LHCN-M2 (cell line): ENCODE measurements at places on chromosomes 11 and 22. TPM values are rescaled to one million over a fixed set of nuclear protein-coding genes. Genes with fewer than 3 reads are reported as not detected.
A peak's percentile ranks its signal among the peaks of the same experiment; 100 is the strongest.

TUBA8 gene
- 0.26 and 0.46 TPM in 2 replicates for total RNA-seq

PANX3 gene
- not detected in 2 replicates for total RNA-seq

PARVG gene
- not detected in 2 replicates for total RNA-seq

JRKL gene
- 6.6 and 7.3 TPM in 2 replicates for total RNA-seq

SHISA8 gene
- not detected in 2 replicates for total RNA-seq

TSGA10IP gene
- 0.06 TPM in 1 of 2 replicates, not detected in the other for total RNA-seq

CDC45 gene
- total RNA-seq = 62.3 and 67.6 TPM in 2 replicates

SCGB1D2 gene
- total RNA-seq = not detected in 2 replicates

GRAP2 gene
- not detected in 2 replicates for total RNA-seq

NDUFS3 gene
- total RNA-seq = 83.5 and 104 TPM in 2 replicates

HARBI1 gene
- total RNA-seq = 3.4 and 5.3 TPM in 2 replicates

MAPK8IP2 gene
- 0.13 and 0.17 TPM in 2 replicates for total RNA-seq

DNA sequence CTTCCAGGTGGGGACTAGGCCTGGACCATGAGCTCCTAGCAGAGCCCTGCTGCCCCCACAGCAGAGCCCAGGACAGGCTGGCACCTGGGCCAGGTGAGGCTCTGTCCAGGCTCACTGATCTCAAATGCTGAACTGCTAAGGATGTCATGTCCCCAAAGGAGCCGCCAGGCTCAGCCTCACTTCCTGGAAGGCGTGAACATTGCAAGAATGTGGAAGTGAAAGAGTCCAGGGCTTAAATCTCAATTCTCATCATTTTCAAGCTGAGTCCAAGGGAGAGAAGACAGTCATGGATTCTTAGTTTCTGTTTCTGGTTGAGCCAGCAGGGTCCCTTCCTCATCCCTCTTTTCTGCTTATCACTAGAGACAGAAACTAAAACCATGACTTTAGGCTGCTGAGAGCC is 5.0 kb downstream of the ASCL2 start:
- no peak for DNase-seq

DNA sequence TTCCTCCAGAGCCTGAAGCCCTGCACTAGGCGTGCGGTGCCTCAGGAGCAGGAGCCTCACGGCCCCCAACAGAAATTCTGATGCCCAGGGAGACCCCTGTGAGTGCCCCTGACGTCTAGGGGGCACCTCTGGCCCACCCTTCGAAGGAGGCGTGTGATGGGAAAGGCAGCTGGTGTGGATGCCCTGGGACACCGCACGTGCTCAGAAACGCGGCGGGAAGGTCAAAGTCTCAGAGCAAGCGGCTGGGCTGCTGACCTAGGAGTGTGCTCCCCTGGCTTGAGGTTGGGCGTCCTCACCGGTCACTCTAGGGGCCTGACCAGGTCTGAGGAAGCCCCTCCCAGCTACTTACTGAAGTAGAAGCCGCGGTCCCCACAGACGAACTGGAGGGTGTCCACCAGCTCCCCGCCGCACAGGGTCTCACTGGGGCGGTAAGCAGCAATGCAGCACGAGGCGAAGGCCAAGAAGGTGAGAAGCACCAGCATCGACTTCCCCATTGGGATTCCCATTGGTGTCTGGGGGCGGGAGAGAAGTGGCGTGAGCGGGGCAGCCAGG is 4.1 kb downstream of the IGF2 start:
- DNase-seq = no peak

- DNase-seq = no peak
These were observed 29.9 kb downstream of the SERPIND1 start for GRCh38 chr22:20803696-20804324.

GRCh38 chr11:93143186-93143585 is 54.6 kb downstream of the SLC36A4 start:
- DNase-seq = peak; percentile 10

- DNase-seq = peak; percentile 41
These were observed 171.5 kb upstream of the SYT13 start for GRCh38 chr11:45457649-45458048.

DNA sequence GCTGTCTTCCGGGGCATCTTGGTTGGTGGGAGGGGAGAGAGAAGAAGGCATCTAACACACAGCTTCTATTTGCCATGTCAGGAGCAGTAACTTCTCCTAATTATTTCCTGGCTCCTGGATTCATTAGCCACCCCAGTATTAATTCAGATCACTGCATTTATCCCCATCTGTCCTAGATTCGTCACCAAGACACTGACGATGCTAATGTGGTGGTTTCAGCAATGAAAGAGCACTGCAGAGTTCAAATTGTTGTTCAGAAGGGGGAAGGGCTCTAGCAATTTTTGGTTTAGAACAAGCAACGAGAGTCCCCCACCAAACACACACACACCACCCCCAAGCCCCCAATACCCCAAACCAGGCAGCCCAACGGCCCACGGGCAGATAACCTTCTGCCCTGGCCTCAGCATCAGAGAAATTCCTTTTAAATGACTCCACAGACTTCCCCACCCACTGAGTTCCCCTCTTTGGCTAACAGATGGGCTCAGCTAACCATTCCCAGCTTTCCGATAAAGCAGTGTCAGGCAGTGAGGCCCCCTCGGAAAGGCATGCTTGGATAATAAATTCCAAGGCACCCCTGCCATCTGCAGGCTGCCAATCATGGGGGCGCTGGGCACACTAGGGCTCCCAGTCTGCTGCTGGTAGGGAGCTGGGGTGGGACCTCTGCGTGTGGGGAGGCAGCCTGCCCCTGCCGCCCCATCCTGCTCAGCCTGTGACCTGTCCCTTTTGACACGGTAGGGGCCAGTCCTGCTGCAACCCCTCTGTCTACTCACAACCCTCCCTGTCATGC is 453.5 kb downstream of the MIAT start:
- peak; percentile 66 for DNase-seq

- DNase-seq = no peak
These were observed 2.9 kb downstream of the RBX1 start for GRCh38 chr22:40954113-40954512.

DNA sequence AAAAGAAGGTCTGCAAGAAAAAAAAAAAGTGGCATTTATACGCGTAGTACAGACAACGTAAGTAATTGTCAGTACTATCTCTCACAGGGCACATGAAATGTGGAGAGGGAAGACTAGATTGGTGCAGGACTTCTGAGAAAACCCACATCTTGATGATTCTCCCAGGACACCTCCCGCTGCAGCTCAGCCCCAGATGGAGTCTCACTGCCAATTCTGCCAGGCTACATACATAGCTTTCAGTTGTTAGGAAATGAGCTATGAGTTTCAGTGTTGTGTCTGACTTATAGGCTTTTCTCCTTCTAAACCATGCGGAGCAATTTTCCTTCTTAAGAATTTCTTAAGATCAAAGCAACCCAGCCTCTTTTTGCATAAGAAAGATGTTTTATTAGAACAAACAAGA is 9.6 kb downstream of the OR5A2 start:
- DNase-seq = no peak

GRCh38 chr11:16678466-16679116 is 59.9 kb upstream of the C11orf58 start:
- DNase-seq = no peak

- DNase-seq = no peak
These were observed 11.7 kb upstream of the GLYATL1 start for GRCh38 chr11:58927393-58928106.

DNA sequence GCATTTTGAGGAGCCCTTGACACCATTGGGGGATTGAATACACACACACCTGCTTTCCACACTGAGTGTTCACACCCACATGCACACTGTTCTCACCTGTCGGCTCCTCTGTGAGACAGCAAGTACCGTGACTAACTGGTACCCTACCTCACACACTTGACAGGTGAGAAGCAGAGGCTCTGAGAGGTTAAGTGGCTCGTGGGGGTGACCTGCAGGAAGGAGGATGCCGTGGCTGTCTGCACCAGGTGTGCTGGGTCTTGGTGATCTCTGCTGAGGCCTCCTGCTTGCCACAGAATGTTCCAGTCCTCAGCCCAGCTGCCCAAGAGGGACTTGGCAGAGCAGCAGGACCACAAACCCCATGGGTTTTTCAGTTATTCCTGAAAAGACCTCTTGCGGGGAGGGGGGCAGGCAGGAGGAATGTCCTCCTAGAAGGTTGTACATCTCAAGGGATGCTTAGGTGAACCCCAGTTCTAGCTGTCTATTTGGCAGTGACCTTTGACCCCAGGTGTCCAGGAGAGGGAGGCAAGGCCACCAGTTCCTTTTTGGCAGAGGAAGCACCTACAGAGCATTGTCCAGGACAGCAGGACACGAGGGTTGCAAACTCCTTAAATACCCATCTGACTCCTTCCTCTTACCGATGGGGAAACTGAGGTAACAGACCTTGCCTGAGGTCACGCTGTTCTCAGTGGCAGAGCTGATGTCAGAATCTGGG is 66.0 kb downstream of the SHISAL1 start:
- no peak for DNase-seq

DNA sequence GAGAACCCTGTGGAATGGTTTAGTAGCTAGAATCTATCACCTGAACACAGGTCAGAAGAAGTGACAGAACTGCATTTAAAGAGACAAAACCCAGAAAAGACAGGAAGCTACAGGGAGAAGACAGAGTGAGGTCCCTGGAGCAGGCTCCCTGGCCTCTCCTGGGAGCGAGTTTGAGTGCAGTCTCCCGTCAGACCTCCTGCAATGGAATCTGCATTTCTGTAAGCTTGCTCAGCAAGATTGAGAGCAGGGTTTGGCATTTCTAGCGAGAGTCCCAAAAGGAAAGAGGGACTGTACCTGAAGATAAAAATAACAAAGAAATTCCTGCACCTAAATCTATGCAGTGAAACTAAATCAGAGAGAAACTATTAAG is 74.2 kb downstream of the MORC2 start:
- DNase-seq = no peak

DNA sequence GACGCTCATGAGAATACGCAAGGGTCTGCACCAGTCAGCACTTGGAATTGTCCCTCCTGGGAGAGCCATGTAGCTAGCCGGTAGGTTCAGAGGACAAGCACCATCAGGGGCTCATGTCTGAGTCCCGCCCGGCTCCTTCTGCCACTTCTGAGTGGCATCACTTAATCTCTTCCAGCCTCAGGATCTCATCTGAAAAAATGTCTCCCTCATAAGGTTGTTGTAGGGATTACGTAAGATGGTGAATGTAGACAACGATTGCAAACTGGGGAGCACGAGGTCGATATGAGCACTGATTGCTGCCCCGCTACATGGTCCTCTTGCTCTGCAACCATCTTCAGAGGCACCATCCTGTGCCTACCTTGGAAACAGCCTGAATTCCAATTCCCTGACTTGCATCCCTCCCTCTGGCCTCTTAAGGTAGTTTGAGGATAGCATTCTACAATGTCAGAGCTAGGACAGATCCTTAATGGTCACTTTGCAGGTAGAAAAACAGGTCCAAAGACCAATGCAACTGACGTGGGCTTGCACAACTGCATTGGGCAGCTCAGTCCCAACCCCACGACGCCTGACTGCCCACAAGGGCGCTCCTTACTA is 115.8 kb upstream of the TMEM45B start:
- no peak for DNase-seq

DNA sequence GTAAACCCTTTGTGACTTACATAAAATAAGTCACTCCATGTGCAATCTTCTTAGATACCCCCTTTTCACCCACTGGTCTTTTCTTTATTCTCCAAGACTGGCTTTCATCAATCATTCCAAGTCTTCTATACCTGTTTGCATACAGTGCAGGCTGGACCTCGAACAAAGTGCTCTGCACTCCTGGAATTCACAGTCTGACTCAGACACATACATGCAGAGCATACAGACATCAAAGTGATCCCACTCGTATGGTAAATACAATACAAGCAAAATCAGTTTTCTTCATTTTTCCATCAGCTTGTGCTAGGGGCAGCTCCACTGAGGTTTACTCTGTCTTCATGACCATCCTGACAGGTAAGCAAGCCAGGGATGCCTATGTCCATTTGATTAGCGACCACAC is 16.8 kb upstream of the TMPRSS5 start:
- DNase-seq = no peak

GRCh38 chr11:96309016-96309642 is 33.9 kb downstream of the MAML2 start:
- peak; percentile 82 for DNase-seq

DNA sequence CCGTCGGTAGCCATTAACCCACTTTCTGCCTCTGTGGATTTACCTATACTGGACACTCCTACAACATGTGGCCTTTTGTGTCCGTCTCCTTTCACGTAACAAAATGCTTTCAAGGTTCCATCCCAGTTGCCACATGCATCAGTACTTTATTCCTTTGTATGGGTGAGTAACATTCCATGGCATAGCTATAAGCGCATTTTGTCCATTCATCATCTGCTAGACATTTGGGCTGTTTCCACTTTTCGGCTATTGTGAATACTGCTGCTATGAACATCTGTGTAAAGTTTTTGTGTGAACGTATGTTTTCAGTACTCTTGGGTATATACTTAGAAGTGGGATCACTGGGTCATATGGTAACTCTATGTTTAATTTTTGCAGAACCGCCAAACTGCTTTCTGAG is 257.2 kb downstream of the ST3GAL4 start:
- no peak for DNase-seq

GRCh38 chr11:125020342-125020741 is 42.8 kb upstream of the SLC37A2 start:
- no peak for DNase-seq

DNA sequence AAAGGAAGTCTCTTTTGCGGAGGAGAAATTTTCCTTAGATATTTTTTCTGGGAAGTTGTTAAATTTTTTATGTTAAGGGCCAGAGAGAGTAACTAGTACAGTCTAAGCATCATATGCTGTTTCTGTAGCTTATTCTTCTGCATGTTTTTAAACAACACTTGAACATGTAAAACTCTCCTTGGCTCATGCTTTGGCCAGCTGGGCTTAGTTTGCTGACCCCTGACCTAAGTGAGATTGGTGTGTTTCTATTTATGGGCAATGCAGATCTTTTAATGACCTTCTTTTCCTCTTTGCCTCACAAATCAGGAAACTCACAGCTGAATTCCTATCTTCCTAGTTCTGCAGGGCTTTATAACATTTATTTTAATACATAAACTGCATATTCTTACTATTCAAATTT is 942.5 kb downstream of the OPCML start:
- DNase-seq = no peak

GRCh38 chr22:46057246-46058090 is 80.5 kb upstream of the WNT7B start:
- DNase-seq = peak; percentile 63

DNA sequence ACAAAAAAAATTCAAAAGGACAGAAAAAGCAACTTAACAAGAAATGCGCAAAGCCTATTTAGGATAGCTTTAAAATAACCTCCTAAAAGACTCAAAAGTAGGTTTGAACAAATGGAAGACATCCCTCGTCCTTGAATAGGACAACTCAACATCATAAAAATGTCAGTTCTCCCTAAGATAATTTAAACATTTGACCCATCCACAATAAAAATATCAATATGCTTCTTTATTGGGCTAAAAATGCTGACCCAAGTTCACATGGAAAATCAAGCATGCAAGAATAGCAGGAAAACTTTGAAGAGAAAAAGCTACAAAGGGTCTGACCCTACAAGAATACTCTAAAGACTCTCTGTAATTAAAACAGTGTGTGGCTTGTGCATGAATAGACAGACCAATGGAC is 12.1 kb upstream of the KCTD17 start:
- no peak for DNase-seq

DNA sequence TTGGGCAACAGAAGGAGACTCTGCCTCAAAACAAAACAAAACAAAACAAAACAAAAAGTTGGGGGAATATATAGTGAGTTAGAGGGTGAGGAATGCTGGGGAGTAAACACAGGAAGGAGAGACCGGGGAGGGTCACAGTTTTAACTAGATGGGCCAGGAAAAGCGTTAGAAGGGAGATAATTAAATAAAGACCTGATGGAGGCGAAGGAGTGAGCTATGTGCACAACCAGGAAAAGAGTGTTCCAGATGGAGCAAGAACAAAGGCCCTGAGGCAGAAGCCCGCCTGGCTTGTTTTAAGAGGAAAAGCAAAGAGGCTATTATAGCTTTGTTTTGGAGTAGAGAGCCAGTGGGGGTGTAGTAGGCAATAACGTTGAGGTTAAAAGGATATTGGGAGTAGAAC is 4.8 kb upstream of the PLA2G6 start:
- DNase-seq = no peak

- no peak for DNase-seq
These were observed 27.4 kb downstream of the SLC43A1 start for GRCh38 chr11:57487920-57488659.
